ENCODE measurements at places on chromosomes 1 and 21.

DNA sequence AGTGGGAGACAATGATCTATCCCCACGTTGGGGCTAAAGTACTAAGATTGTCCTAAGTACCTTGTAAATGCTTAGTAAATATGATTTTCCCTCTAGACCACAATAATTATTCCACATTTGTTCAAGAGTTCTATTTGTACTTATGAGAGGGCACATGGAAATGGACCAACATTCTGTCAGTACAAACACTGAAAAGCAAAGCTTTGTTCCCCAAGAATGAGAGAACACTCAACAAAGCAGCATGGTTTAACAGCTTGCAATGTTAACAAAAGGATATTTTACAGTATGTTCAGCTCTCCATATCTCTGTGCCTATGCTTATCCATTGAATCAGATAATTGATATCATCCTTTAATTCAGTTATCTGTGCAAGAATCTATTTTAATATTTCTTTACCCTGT, 35.4 kb downstream of the RBM11 start:
- DNase-seq: no peak

- DNase-seq: no peak
Observed at GRCh38 chr1:192766009-192766625, 42.7 kb upstream of the RGS2 start.

- DNase-seq: no peak
Observed at GRCh38 chr1:26839339-26839722, 12.8 kb downstream of the ZDHHC18 start.

DNA sequence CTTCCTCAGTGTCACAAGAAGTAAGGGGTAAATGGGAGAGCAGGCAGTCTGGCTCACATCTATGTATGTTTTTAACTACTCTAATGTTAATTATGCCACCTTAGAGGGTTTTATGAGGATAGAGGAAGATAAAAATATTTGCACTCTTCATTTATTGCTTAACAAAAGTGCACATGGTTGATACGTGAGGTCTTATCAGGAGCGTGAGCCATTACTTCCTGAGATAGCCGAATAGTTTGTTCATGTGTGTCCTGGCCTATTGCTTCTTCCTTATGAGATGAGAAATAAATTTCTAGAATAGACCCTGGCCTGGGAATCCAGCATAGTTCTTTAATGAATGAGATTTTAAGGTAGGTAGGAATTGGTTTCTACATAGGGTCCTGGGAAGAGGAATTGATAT, 471.1 kb upstream of the B3GALT2 start:
- DNase-seq: no peak

DNA sequence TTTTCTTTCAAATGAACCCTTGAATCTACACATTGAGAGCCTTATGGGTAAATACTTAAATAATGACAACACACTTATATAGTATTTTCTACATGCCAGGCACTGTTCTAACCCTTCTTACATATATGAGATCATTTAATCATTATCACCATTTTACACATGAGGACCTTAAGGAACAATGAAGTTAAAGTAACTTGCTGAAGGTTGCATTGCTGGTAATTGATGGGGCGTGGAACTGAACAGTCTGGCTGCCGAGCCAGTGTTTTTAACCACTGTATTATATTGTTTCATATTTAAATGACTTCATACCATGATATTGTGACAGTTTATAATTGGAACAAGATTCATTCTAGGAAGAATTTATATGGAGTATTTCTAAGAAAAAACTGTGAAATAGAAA, 111.9 kb upstream of the TENT5C start:
- DNase-seq: no peak

GRCh38 chr1:115702959-115703358, 61.2 kb downstream of the VANGL1 start:
- no peak for DNase-seq

GRCh38 chr21:17753736-17754135, 65.4 kb downstream of the C21orf91 start:
- DNase-seq: no peak

DNA sequence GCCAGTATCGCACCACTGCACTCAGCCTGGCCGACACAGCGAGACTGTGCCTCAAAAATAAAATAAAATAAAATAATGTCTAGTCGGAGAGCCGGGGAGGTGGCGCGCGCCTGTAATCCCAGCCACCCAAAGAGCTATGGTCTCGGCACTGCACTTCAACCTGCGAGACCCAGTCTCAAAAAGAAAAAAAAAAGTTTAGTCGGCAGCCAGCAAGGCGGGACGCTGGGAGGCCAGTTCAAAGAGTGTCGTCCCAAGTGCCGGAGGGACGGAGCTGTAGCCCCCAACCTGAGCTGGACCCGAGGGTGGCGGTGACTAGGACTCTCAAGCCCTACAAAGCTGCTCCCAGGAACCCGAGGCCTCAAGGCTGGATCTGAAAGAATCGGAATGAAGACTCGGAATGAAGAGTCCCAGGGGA, 632 bp upstream of the FALEC start:
- DNase-seq: no peak

DNA sequence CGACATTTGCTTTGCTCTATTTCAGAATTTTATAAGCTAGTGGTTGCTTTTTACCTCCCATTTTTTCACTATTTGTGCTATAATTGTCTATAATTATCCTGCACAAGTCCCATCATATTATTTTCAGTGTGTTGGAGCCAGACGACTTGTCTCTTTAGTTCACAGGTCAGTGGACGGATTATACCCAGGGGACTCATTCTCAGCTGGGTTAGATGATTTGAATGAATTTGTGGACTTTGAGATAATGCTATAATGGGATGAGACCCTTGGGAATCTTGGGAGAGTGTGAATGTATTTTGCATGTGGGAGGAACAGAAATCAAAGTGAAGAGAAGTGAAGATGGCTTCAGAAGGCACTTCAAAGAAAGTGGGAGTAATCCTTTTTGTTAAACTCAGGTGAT, 31.5 kb upstream of the KCNK1 start:
- DNase-seq: no peak

DNA sequence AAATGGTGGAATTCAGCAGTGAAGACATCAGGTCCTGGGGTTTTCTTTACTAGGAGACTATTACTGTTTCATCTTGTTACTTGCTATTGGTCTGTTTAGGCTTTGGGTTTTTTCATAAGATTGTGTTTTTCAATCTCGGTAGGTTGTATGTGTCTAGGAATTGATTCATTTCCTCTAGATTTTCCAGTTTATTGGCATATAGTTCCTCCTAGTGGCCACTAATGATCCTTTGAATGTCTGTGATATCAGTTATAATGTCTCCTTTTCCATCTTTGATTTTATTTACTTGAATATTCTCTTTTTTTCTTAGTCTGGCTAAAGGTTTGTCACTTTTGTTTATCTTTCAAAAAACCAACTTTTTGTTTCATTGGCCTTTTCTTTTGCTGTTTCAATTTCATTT, 233.0 kb downstream of the RWDD3 start:
- no peak for DNase-seq

DNA sequence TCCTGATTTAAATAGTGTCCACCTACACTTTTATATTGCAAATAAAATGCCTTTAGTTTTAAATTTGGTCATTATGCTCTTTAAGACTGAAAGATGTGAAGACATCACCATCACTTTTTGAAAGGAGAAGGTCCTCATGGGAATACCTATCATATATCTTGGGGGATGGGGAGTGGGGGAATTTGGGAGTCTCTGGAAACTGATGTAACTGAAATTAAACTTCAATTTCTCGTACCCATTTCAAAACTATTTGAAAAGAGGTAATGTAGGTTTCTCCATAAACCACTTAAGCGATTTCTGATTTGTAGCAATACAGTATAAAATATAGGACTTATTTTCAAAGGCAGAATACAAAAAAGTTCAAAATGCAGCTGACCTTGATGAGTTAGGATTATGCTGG, 924 bp downstream of the EXTL2 start:
- no peak for DNase-seq

- DNase-seq: no peak
Observed at GRCh38 chr1:39474810-39475209, 16.6 kb upstream of the BMP8A start.

DNA sequence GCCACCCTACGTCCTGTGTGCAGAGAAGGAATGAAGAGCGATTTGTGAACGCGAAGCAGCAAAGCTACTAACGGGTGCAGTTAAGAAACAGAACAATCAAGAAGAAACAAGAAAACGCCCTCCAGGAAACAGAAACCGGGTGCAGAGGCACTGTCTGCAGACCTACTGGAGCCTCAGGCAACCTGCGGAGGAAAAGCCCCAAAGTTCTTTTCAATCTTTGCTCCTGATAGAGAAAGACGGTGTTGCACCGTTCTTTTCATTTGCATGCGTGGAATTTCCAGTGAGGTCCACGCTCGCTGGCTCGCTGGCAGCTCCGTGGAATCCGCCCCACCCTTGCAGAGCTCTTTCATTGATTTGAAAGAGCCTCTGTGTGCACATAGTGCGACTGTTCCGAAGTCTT, 37.0 kb upstream of the PDE9A start:
- DNase-seq: no peak

- no peak for DNase-seq
Observed at GRCh38 chr1:36947384-36947783, 86.9 kb downstream of the GRIK3 start.

- DNase-seq: peak; percentile 4
Observed at GRCh38 chr1:59730759-59731478, 83.8 kb upstream of the HOOK1 start.

- DNase-seq: no peak
Observed at GRCh38 chr1:50252196-50252595, 143.5 kb downstream of the ELAVL4 start.

DNA sequence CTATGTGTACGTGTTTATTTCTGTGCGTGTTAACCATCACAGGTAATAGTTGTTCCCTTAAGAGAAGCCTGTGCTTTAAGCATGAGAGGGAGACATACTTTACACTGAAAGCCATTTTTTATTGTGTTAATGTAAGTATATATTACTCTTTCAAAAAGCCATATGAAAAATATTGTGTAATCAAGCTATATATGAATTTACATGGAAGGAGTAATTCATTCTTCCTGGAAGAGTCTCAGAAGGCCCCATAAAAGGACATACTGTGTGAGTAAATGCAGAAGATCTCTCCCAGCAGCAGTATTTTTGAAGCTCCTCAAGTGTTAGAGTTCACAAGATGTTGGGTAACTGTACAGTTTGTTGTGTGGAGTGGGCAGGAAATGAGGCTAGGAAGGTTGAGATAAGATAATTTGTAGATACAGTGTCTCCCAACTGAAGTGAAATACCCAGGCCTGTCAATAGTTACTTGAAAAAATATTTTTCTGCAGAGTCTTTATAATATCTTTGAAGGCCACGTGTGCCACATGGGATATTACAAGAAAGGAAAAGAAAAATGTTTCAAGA, 138.3 kb downstream of the PTGER3 start:
- no peak for DNase-seq

- no peak for DNase-seq
Observed at GRCh38 chr21:45513741-45514310, 28.4 kb downstream of the SLC19A1 start.

GRCh38 chr1:156062189-156062588, 1.2 kb downstream of the RAB25 start:
- no peak for DNase-seq

GRCh38 chr1:246404078-246404477, 103.0 kb downstream of the SMYD3 start:
- DNase-seq: no peak

- no peak for DNase-seq
Observed at GRCh38 chr1:248792342-248792741, 33.4 kb downstream of the SH3BP5L start.

DNA sequence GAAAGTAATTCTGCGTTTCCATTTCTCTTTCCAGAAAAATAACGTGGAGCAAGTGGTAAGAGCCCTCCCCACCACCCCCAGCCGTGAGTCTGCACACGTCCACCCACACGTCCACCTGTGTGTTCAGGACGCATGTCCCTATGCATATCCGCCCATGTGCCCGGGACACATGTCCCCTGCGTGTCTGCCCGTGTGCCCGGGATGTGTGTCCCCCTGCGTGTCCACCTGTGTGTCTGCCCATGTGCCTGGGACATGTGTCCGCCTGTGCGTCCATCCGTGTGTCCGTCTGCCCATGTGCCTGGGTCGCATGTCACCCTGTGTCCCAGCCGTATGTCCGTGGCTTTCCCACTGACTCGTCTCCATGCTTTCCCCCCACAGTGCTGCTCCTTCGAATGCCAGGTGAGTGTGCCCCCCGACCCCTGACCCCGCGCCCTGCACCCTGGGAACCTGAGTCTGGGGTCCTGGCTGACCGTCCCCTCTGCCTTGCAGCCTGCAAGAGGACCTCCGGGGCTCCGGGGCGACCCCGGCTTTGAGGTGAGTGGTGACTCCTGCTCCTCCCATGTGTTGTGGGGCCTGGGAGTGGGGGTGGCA, 5.6 kb downstream of the COL6A1 start:
- no peak for DNase-seq

GRCh38 chr21:29675451-29675850, 264.3 kb downstream of the GRIK1 start:
- DNase-seq: no peak

DNA sequence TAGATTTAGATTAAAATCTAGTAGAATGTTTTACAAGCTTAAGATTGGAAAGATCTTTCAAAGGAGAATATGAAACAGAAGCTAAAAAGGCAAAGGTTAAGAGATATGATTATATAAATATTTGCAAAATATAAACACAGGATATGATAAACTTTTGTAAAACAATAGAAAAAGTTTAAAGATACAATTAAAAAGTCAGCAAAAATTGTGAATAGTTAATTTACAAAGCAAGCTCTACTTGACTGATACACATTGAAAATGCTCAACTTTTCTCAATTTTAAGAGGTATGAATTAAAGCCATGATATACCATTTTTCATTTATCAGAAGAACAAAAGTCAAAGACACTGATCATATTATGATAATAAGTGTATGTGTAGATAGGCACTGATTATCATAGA, 21.0 kb downstream of the RAB3GAP2 start:
- no peak for DNase-seq

GRCh38 chr1:29876902-29877301, 640.6 kb downstream of the PTPRU start:
- DNase-seq: no peak

GRCh38 chr1:223358826-223359225, 5.2 kb downstream of the SUSD4 start:
- DNase-seq: no peak

DNA sequence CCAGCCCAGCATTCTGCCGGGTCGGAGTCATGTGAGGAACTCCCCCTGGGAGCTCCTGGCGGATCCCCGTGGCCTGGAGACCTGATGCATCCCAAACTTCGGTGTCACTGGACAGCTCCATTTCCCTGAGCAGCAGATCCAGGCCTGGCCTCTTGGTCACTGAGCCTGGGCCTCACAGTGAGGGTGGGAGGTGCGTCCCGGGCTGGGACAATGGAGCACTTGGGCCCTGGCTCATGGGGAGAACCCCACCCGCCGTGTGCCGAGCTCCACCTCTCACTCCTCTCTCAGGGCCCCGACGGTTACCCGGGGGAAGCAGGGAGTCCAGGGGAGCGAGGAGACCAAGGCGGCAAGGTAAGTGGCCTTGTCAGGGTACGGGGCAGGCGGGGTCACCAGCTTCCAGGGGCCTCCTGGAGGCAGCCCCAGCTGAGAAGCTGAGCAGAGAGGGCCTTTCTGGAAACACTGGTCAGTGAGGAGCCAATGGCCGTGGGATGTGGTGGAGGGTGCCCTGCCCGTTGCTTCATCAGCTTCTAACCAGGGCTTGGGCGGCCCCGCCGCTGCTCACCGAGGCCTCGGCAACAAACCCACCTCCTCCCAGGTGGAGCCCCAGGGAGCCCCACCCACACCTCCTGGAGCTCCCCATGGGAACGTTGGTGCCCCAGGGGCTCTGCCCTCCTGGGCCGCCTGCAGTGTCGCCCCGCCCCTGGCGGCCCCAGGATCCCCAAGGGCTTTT, 19.8 kb downstream of the COL6A2 start:
- DNase-seq: no peak
